ENCODE measurements at places on chromosomes 2 and 18. TPM values are rescaled to one million over a fixed set of nuclear protein-coding genes. Genes with fewer than 3 reads are reported as not detected.

The SEMA4C gene
- total RNA-seq: 37.3 TPM

DNA sequence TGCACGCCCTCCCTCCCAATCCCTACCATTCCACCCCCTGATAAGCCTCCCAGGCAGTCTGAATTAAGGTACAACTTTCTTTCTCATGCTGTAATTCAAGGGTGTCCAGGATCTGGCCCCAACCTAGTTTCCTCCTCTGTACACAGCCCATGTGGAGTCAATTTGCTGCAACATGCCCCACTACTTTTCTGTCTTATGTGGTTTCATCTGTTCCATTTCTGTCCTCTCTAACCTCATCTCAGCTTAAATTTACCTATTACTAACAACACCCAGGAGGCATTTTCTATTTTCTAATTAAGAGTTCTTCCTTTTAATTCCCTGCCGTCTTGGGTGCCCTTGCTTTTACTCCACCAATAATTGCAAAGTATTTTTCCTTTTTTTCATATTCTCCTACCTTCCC lies 10.0 kb downstream of the PPP4R1 start:
- no peak for DNase-seq

- no peak for DNase-seq
Measured at GRCh38 chr2:65922794-65923193, 490.4 kb upstream of the SPRED2 start.

DNA sequence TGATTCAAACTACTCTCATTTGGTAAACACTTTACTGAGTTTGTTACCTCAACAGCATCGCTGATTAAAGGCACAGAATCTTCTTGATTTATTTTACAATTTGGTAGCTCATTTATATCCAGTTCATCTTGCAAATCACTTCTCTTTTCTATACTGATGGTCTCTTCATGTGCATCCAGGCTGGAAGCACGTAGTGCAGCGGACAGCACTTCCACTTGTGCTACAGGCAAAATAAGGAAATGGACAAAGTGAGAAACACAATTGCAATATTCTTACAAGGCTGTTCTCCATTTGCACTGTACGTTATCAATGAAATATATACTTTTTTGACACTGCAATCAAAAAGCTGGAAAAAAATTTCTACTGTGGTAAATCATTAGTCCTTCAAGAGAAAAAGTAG lies 51.0 kb downstream of the PPP4R1 start:
- DNase-seq: no peak

The ST6GAL2 gene
- total RNA-seq: 2.3 TPM

The TGFBRAP1 gene
- 29.8 TPM for total RNA-seq

The NCKAP5 gene
- 6.1 TPM for total RNA-seq

The SP110 gene
- 36.9 TPM for total RNA-seq

DNA sequence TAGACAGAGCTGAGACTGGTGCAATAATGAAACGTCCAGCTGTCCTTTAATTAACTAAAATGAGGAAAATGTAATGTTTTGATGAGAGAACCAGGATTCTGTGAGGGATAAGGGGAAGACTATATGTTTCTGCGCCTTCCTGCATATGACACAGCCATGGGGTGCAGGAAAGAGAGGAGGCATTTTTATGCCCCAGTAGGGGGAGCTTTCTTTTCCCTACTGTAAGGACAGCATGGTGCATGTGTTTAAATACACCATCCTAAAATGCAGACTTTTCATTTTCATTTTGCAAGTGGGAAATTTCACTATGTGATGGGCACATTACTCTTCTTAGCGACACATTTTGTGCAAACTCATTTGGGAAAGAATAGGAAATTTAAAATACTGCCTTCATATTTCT lies 446.1 kb downstream of the ARHGAP15 start:
- no peak for DNase-seq
